ENCODE measurements at places on chromosomes 16 and 17.

- no peak for DNase-seq
Measured at GRCh38 chr17:17186051-17186450, 20.1 kb downstream of the PLD6 start.

- no peak for DNase-seq
Measured at GRCh38 chr16:86015606-86016005, 116.6 kb downstream of the IRF8 start.

- no peak for DNase-seq
Measured at GRCh38 chr17:80265205-80266068, 4.8 kb downstream of the RNF213 start.

- DNase-seq, result no peak
Measured at GRCh38 chr17:17719199-17719940, 38.1 kb downstream of the RAI1 start.

DNA sequence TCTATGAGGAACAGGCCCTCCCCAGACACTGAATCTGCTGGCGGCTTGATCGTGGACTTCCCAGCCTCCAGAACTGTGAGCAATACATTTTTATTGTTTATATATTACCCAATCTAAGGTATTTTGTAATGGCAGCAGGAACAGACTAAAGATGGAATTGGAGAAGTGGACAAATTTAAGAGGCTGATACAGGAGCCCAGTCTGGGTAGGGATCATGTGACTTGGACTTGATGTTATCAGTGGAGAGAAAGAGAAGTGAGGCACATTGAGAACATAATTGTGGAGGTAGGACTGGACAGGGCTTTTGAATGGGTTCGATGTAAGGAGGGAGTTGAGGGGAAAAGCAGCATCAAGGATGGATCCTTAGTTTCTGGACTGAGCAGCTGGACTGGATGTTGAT is 93.8 kb downstream of the USP31 start:
- no peak for DNase-seq

DNA sequence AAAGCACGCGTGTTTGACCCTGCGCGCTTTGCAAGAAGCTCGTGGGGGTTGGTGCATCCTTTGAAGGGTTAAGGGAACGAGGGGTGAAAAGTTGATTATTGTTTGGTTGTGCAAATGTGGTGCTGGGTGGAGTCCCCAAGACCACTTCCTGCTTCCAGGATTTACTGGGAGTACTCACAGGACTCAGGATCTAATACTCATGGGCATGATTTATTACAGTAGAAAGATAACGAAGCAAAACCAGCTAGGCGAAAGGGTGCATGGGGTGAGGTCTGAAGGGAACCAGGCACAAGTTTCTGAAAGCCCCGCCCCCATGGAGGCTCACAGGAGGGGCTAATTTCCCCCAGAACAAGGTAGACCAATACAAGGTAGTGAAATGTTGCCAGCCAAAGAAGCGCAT is 58.8 kb downstream of the RPTOR start:
- DNase-seq, result no peak

- DNase-seq, result peak; percentile 38
Measured at GRCh38 chr17:6365200-6365943, 69.5 kb downstream of the AIPL1 start.

DNA sequence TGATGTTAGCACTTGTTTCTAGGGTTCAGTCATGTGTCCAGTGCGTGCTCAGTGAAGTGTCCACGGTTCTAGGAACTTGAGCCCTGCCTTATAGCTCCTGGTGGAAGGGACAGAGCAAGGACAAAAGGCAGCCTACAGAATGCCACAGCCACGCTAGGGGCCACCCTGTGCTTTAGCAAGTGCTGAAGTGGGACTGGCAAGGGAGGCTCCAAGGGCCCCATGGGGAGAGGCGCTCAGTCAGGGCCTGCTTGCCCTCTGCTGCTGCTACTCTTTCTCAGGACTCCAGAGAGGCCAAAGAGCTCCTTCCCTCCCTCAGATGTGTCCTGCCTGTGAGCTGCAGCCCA is 6.8 kb downstream of the NT5C start:
- no peak for DNase-seq

- DNase-seq, result no peak
Measured at GRCh38 chr16:72210555-72210954, 38.6 kb upstream of the PMFBP1 start.

DNA sequence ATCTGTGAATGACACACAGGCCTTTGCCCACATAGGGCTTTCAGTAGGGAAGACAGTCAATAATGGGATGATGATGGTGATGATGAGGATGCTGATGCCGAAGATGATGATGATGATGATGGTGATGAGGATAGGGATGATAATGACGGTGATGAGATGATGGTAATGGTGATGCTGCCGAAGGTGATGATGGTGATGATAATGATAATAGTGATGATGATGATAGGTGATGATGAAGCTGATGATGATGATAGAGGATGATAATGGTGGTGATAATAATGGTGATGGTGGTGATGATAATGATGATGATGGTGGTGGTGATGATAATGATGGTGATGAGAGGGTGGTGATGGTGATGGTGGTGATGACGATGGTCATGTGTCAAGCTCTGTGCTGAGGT is 12.9 kb downstream of the FOXL1 start:
- no peak for DNase-seq

- DNase-seq, result no peak
Measured at GRCh38 chr16:724188-725040, 1.8 kb downstream of the CCDC78 start.
